ENCODE measurements at places on chromosomes 13 and 19.

DNA sequence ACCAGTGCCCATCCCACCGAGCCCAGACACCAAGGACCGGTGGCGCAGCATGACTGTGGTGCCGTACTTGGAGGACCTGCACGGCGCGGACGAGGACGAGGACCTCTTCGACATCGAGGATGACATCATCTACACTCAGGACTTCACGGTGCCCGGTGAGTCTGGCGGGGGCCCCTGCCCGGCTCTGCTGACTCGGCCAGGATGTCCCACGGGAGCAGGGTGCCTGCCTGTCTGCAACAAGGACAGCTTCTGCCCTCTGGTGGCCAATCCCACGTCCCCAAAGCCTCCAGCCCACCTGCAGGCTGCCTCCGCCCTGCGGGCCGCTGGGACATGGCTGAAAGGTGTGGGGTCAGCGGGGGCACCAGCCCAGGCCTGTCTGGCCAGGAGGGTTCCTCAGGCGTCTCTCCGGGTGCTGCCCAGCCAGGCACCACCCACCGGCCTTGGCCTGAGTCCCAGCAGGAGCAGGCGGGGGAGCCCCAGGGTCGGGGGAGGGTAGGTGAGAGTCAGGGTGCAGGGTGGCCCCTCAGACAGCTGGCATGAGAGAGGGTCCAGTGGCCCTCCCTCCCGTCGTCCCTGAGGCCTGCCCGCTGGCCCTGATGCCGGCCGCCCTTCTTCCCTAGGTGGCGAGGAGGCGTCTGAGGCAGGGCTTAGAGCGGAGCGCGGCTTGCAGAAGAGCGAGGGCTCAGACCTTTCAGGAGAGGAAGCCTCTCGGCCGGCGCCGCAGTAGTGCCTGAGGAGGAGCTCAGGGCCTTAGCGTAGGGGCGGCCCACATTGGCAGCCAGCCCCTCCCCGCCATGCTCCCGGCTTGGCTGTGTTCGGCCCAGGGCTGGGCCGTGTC lies 14.6 kb downstream of the CBARP start:
- peak; percentile 67 for DNase-seq

DNA sequence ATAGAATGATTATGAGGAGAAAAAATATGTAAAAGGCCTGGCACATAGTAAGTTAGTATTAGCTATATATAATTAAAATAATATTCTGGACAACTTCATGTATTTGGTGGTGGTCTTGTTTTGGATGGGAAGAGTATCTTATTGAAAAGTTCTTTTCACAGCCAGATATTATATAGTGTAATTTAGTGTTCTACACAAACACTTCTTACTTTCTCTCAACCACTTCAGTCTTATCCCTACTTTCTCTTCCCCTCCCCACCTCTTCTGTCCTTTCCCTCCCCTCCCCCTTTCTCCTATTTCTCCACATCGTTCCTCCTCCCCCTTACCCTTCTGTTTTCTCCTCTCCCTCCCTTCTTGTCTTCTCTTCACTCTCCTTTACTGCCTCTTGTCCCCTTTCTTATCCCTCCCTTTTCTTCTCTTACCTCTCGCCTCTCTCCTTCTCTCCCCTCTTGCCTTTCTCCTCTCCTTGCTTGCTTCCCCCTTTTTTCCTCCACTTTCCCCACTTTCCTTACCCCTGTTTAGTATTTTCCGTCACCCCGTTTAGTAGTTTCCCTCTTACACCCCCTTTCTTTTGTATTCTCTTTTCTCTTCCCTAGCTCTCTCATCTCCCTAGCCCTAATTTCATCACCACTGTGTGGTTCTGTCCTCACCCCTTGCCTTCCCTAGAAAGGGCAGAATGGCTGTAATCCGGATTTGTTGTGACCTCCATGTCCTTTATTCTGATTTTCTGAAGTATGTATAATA lies 107.2 kb upstream of the MLNR start:
- DNase-seq = no peak

DNA sequence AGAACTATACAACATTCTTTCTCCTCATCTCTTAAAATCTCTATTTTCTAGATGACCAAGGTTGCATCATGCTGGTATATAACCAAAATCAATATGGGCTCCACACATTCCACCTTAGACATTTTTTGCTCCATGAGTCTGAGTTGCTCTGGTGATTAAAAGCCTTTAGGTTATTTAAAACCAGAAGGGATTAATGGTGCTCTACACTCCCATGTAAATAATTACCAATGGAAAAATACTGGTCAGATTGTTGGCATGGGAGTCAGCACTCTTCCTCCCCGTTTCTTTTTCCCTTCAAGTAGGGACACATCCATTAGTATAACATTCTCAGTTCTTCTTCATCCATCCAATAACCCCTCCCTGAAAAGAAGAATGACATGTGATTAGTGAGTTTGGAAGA lies 747.7 kb downstream of the PCDH17 start:
- no peak for DNase-seq

- DNase-seq = peak; percentile 96
Measured at GRCh38 chr19:57583521-57584416, at the start of gene ZIK1. Gene ZIK1, plus strand, starts transcription at chr19:57584145. Its CDS starts 212 bp downstream, at chr19:57584357.

DNA sequence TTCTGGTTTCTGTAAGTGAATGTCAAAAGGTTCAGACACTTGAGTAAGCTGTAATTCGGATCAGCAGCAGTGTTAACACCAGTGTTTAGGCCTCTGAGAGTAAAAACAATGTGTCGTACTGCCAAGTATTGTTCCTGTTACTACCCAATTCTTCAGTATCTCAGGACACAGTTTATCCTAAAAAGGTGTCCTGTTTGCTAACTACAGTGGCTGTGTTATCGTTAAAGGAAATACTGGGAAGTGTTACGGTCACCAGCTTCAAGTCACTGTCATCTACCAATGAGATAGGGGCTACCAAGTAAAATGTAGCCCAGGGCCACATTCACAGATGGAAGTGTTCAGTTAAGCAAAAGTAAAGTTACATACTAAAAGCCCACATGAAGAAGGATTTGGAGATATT lies 2.3 kb upstream of the UPF3A start:
- no peak for DNase-seq

DNA sequence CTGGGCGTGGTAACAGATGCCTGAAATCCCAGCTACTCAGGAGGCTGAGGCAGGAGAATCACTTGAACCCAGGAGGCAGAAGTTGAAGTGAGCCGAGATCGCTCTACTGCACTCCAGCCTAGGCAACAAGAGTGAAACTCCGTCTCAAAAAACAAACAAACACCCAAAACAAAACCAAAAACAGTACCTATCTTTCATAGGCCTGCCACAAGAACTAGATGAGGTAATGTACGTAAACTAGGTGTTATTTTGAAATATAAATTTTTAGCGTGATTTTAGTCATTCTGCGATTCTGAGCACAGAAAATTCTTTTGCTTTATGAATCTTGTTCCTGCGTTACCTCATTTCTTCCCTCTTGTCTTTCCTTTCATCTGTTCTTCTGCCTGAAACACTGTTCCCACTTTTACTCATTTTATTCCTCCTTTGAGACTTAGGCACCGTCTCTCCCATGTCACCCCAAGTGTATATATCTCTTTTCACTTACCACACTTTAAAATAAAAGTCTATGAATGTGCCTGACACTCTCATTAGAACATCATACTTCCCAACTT lies 238.2 kb upstream of the HTR2A start:
- DNase-seq = no peak

- DNase-seq = no peak
Measured at GRCh38 chr19:17125062-17125727, 49.6 kb downstream of the MYO9B start.

DNA sequence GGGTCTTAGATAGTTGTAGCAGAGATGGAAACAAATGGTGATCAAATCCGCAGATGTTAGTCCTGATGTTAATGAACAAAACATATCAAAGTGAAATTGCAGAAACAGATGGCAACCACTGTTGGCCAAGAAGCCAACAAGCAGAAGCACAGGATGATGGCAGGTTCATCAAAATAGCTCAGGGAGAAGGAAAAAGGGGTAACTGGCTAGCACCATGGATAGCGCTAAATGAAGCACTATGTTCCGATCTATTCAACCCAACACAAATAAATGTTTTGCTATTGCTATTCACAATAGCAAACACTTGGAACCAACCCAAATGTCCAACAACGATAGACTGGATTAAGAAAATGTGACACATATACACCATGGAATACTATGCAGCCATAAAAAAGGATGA lies 413.7 kb downstream of the FGF14 start:
- DNase-seq = no peak

- DNase-seq = no peak
Measured at GRCh38 chr13:27126859-27127258, 44.8 kb downstream of the USP12 start.

GRCh38 chr13:80486402-80486801 lies 145.5 kb upstream of the SPRY2 start:
- no peak for DNase-seq

- DNase-seq = no peak
Measured at GRCh38 chr13:75621147-75621546, 15.0 kb upstream of the LMO7 start.

GRCh38 chr13:113917594-113918371 lies 53.9 kb upstream of the GAS6 start:
- DNase-seq = peak; percentile 45

DNA sequence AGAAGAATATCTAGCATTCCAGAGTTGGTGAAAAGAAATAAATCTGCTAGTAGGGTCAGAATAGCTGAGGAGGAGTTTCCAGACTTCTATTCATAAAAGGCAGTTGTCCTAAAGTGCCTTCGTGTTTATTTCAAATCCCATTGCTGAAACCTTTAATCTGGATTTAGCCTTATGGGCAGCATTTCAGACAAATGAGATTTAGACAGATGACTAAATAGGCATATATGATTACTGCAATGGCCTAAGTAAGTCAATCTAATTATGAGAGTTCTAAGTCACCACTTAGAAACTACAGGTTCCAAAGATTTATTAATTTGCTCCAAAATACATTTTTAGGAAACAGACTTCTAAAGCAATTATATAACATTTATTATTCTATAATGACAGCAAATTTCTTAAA lies 368.7 kb downstream of the LIG4 start:
- DNase-seq = no peak

- DNase-seq = no peak
Measured at GRCh38 chr19:52307275-52307674, 10.3 kb downstream of the ZNF480 start.

DNA sequence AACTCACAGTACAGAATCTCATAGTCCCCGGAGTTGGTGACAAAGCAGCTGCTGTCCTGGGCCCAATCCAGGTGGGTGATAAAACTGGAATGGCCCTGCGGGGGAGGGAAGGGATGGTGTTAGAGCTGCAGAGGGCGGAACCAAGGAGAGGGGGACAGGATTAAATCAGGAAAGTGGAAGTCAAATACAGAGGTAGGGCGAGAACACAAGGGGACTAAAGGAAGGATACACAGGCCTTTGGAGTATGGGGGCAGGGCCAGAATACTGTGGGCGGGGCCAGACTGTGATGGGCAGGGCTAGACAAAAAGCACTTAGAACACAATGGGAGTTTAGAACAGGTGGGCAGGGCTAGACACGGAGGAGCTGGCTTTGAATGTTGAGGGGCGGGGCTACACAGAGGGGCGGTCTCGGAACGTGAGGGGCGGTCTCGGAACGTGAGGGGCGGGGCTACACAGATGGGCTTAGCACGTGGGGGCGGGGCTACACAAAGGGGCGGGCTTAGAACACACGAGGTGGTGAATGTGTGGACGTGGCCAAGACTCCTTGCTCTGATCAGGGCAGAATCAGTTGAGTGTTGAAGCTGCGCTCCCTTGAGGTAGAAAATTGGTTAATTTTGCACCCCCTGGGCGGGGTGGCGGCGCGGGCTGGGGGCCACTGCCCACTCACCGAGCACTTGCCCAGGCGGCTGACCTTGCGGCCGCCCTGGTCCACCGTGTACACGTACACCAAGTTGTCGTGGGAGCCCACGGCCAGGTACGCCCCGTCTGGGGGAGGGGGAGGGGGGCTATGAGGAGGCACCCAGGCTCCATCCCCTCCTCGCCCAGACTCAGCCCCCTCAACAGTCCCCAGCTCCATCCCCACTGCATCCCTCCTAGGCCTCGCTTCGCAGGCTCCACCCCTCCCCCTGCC lies 14.0 kb upstream of the GPR4 start:
- DNase-seq = peak; percentile 92

DNA sequence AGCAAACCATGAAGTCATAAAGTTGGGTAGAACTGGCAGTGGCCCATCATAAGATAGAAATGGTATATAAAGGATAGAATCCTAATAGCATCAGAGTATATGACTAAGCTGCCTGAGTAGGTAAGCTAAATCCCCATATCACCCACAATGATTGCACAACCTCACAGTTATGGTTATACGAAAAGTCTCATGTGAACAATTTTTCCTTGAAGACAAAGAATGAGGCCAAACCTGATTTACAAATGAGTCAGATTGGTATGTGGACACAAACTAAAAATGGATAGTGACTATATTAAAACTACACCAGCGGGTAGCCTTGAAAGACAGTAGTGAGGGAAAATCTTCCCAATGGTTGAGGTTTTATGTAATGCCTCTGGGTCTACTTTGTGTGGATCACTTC lies 40.9 kb upstream of the UFM1 start:
- no peak for DNase-seq

GRCh38 chr13:79723519-79724024 lies 242.6 kb downstream of the NDFIP2 start:
- DNase-seq = no peak

DNA sequence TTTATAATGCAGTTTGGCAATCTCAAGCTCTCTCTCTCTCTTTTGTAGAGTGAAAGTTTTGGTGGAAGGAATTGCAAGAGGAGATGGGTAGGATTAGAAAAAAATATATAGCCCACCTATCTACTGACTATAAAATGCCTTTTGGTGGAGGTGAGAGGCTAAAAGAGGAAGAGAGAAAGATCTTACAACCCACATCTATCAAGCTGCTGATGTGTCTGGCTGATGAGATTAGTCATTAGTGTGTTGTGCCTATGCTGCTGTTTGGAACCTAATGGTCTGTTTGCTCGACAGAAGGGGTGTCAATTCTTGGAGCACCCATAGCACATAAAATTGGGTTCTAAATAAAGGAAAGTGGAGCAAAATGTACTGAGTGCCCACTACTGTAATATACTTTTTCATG lies 411.0 kb downstream of the HS6ST3 start:
- DNase-seq = no peak

DNA sequence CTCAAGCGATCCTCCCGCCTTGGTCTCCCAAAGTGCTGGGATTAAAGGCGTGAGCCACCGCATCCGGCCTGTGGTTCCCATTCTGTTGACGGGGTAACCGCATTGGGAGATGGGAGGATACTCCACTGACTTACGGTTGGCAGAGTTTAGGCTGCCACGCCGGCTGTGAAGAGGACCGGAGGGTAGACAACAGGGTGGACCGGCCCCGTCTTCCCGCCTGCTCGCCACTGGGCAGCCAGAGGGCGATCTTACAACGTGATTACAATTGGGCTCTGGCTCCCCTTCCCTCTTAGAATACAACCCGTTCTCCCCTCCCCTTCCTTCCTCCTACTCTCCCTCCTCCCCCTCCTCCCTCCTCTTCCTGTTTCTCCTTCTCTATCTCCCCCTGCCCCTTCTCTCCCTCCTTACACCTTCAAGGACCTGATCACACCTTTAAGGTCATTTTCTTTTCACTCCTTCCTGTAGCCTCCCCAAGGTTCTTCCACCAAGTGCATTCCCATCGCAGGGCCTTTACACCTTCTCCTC lies 957 bp upstream of the CCDC194 start:
- peak; percentile 75 for DNase-seq

GRCh38 chr13:53206455-53206854 lies 177.8 kb downstream of the OLFM4 start:
- DNase-seq = no peak

- DNase-seq = no peak
Measured at GRCh38 chr13:77285098-77285497, 41.8 kb downstream of the MYCBP2 start.

GRCh38 chr19:8000298-8001038 lies 5.0 kb downstream of the ELAVL1 start:
- DNase-seq = no peak

GRCh38 chr13:33875618-33876401 lies 57.9 kb downstream of the RFC3 start:
- no peak for DNase-seq
